IMR-90 (cell line): ENCODE measurements at places on chromosomes 7 and 10. TPM values are rescaled to one million over a fixed set of nuclear protein-coding genes. Genes with fewer than 3 reads are reported as not detected.

The ZNF467 gene
- 0.67 and 0.77 TPM in 2 replicates for polyA plus RNA-seq

The HOXA13 gene
- not detected in 2 replicates for polyA plus RNA-seq

The BRAF gene
- polyA plus RNA-seq: 4.7 and 5.7 TPM in 2 replicates

The JAKMIP3 gene
- 0.09 and 0.22 TPM in 2 replicates for polyA plus RNA-seq

The ARL4A gene
- 7.9 and 13.7 TPM in 2 replicates for polyA plus RNA-seq

The TMEM236 gene
- polyA plus RNA-seq: not detected in 2 replicates

The PSD gene
- 4.4 and 5.8 TPM in 2 replicates for polyA plus RNA-seq

The SFXN2 gene
- polyA plus RNA-seq: 6.9 TPM in 2 replicates

The TMEM229A gene
- not detected in 2 replicates for polyA plus RNA-seq

The SNX10 gene
- polyA plus RNA-seq: not detected in 2 replicates

The ICA1 gene
- not detected in 2 replicates for polyA plus RNA-seq

The CREM gene
- polyA plus RNA-seq: 29.4 and 33.2 TPM in 2 replicates

The GCK gene
- polyA plus RNA-seq: 0.07 and 0.14 TPM in 2 replicates

The PNLIPRP2 gene
- polyA plus RNA-seq: not detected in 2 replicates

The CALU gene
- 426 and 525 TPM in 2 replicates for polyA plus RNA-seq

The WDR91 gene
- polyA plus RNA-seq: 10.3 and 10.6 TPM in 2 replicates

The ADRB1 gene
- polyA plus RNA-seq: not detected in 2 replicates

The TDRD1 gene
- polyA plus RNA-seq: not detected in 2 replicates

The CFAP46 gene
- polyA plus RNA-seq: 1.6 and 1.8 TPM in 2 replicates

The PRRT4 gene
- not detected in 2 replicates for polyA plus RNA-seq

The PLAC9 gene
- polyA plus RNA-seq: 12.2 and 15.6 TPM in 2 replicates

The GSTO2 gene
- polyA plus RNA-seq: 1.1 and 1.4 TPM in 2 replicates

The PLEKHS1 gene
- not detected in 2 replicates for polyA plus RNA-seq

The RAB19 gene
- not detected in 2 replicates for polyA plus RNA-seq

The GPR146 gene
- polyA plus RNA-seq: 2.5 and 3.4 TPM in 2 replicates

The AZGP1 gene
- polyA plus RNA-seq: not detected in 2 replicates

The RELN gene
- polyA plus RNA-seq: 14.7 and 16.8 TPM in 2 replicates

The OR2A1 gene
- not detected in 2 replicates for polyA plus RNA-seq

The HPS6 gene
- 10.5 and 11.3 TPM in 2 replicates for polyA plus RNA-seq

The WAC gene
- 39.6 and 41.0 TPM in 2 replicates for polyA plus RNA-seq

The ANKRD30A gene
- not detected in 2 replicates for polyA plus RNA-seq

The CRHR2 gene
- polyA plus RNA-seq: not detected in 2 replicates

The C10orf53 gene
- polyA plus RNA-seq: not detected in 2 replicates

The ZNF107 gene
- polyA plus RNA-seq: 1.9 and 2.5 TPM in 2 replicates

The TRPV5 gene
- polyA plus RNA-seq: not detected in 2 replicates

The TAS2R38 gene
- polyA plus RNA-seq: not detected in 2 replicates

The MMP21 gene
- polyA plus RNA-seq: not detected in 2 replicates

The MRLN gene
- polyA plus RNA-seq: not detected in 2 replicates

The MYL10 gene
- polyA plus RNA-seq: not detected in 2 replicates

The TAS2R3 gene
- not detected in 2 replicates for polyA plus RNA-seq

The RPEL1 gene
- polyA plus RNA-seq: 0.07 and 0.26 TPM in 2 replicates
